Activated CD4-positive, alpha-beta T cell treated with anti-CD3 and anti-CD28 coated beads, Interleukin-2, amount 10 ng/mL, durations not matched to agents 24 days and 14 days (primary cell): ENCODE measurements at places on chromosomes 16 and 17. TPM values are rescaled to one million over a fixed set of nuclear protein-coding genes. Genes with fewer than 3 reads are reported as not detected.
A peak's percentile ranks its signal among the peaks of the same experiment; 100 is the strongest.

DNA sequence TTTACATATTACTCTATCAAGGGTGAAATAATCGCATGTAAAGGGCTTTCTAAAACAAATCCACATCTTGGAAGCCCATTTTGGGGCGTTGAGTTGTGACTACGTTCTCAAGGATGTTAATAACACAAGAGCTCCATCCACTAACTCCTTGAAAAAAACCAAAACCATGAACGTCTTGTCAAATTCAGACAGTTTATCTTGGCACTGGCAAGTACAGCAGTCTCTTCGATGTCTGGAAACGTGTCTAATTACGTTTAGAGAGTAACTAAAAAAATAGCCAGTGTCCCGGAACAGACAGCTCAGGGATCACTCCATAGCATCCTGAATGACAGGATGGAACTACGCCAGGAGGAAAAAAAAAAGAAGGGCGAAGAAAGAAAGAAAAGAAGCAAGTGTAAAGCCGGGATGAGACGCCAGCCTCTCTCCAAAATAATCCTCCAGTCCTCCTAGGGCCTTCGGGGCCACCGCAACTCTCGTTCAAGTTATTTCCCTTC is 954 bp downstream of the MYO1D start:
- DNase-seq: no peak

GRCh38 chr17:66725956-66726355 is 109.0 kb upstream of the CACNG5 start:
- DNase-seq: no peak

DNA sequence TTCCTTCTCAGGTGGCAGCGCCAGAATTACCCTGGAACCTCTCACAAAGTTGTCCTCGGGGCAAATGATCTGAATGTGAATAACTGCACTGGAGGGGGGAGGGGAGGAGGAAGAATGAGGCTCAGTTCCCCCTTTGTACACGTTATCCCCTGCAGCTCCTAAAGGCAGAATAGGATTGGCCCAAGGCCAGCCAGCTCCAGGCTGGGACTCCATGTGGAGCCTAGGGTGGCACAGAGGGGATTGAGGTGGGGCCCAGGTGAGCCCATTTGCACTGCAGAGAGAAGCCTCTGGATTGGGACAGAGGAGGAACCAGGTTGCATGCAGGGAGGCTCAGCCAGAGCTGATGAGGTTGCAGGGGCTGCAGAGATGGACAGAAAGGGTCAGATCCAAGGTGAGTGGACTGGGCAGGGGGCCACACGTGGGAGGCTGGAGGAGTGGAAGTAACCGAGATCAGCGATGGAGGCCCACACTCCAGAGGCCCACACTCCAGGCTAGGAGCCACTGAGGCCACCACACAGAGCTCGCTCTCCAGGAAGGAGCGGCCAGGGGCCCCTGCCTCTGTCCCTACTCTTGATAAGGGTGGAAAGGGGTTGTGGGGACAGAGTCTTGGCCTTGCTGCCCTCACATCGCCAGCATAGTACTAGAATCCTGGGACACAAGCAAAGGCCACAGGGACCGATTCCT is 78.6 kb downstream of the RBFOX3 start:
- no peak for DNase-seq

- no peak for DNase-seq
Observed at GRCh38 chr17:65102788-65103187, 34.4 kb upstream of the RGS9 start.

DNA sequence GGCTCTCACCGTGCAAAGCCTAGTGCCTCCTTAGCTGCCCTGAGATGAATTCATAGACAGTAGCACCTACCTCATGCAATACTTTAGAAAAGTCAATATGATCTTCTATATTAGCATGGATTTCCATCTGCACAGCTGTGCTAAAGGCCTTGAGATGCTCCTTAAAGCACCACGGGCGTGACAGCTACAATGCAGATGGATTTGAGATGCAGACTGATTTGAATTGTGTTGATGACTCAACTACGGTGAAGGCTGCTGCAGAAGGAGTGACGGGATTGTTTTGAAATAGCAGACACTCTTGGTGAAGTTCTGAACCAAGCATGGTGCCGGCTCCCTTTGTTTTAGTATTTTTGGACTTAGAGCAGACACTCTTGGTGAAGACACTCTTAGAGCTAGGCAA is 88.2 kb downstream of the SPECC1 start:
- no peak for DNase-seq

DNA sequence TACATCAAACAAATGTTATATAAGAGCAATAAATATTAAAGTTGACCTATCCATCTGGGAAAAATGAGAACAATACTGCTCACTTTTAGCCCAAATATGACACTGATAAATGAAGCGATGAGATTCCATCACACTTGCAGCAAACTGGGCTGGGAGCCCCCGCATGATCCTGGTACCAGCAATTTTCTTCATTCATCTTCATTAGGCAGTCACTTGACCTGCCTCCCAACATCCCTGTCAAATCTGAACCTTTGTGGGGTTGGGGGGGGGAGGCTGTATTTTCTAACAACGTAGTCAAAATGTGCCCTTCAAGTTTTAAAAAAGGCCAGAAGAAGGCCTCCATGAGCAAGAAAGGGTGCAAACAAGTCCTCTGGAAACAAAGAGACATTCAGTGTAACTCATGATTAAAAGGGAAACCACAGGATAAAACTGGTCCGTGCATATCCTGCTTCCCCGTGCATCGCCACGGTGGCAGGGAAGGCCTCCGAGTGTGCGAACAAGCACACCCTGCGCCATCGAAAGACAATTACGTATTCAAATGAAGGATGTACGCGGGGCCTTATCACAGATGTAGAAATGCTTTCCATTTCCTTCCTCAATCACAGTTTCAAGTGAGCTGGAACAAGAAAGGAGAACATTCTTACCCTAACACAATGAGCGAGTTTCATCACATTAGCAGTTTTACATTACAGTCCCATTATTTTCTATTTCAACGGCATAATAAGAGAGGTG is 48.4 kb downstream of the TOX3 start:
- no peak for DNase-seq

DNA sequence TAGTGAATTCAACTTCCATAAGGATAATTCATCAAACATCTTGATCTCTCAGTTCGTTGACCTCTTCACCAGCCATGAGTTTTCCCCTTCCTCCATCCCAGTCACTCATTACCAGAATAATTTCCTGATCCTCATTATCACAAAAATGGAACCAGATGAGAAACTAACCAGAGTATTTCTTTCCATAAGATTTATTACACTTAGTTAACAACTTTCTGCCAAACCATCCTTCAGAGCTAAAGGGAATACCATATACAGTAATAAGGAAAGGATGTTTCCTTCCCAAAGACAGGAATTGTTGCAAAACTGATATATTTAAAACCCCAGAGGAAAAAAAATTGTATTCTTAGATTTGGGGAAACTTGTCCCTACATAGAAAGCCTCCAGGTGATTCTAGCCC is 8.6 kb downstream of the KRTAP29-1 start:
- no peak for DNase-seq

DNA sequence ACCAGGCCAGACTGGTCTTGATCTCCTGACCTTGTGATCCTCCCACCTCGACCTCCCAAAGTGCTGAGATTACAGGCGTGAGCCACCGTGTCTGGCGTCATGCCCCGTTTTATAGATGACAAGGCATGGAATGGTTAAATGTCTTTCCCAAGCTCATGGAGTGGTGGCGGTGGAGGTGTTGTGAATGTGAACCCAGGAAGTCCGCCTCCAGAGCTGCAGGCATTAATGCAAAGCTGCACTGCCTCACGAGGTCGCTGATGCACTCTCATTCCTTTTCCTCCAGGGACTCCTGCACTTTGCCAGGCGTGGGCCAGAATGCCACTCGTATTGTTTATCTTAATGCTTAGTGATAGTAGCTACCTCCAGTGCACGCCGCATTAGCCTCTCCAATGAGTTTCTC is 149.6 kb downstream of the WWOX start:
- no peak for DNase-seq

DNA sequence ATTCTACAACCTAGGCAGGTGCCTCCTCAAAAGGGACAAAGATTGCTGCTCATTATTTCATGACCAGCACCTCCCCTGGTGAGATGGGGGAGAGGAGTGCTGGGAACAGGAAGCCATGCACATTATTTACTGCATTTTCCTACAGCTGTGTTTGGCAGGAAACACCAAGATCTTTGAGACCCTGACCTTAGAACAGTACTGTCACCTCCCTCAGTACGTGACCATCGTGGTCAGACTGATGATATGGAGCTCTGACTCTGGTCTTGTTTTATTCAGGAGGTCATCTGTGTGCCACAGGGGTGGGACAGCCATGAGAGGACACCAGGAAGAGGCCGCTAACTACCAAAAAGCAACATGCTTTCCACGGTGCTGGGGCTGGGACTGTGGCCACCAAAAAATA is 37.4 kb downstream of the USP22 start:
- DNase-seq: no peak

- DNase-seq: peak; percentile 64
Observed at GRCh38 chr16:68116256-68116867, 31.2 kb downstream of the NFATC3 start.

DNA sequence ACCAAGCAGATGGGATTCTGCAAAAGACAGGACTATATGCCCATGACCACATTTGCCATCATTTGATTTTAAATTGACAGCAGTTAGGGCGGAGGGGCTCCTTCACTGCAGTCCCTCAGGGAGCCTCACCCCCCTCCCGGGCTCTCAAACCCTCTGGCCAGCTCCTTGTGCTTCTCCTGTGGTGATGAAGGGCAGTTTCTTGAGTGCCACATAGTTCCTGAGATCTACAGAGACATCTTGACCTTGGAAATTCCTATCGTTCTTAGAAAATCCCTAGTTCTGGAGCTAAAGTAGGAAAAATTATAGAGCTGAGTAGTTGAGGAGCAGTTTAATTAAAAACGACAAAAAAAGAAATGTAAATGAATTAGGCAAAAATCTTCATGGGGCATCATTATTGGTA is 231.5 kb downstream of the CCDC182 start:
- no peak for DNase-seq

DNA sequence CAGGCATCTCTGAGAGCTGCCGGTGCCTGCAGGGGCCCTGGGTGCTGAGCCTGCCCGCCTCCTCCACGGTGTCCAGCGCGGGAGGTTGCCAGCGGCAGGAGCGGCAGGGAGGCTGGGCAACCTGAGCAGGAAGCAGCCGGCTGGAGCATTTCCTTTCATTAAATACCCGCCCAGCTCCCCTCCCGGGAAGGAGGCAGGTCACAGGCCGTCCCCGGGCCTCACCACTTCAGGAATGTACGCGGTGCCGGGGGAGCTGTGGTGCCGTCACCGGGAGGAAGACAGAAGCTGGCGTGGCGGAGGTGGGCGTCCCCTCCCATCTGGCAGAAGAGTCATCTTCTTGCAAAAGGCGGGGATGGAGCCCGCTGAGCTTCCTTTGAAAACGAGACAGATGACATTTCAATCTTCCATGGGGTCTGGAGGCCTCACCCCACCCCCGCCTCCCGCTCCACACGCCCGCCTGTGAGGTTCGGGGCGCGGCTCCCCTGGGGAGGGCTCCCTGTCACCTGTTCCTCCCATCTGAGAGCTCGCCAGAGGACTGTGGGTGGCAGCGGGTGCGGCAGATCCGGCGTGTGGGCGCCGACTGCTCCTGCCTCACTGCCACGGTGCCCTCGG is 16.0 kb downstream of the SOX8 start:
- DNase-seq: peak; percentile 76

- DNase-seq: no peak
Observed at GRCh38 chr17:3903881-3904290, 11.0 kb upstream of the CAMKK1 start.

- no peak for DNase-seq
Observed at GRCh38 chr17:49779156-49779738, 9.2 kb upstream of the KAT7 start.

- DNase-seq: no peak
Observed at GRCh38 chr16:88865310-88865709, 1.1 kb downstream of the PABPN1L start.

- DNase-seq: no peak
Observed at GRCh38 chr17:60914078-60914477, 236.4 kb downstream of the BCAS3 start.

DNA sequence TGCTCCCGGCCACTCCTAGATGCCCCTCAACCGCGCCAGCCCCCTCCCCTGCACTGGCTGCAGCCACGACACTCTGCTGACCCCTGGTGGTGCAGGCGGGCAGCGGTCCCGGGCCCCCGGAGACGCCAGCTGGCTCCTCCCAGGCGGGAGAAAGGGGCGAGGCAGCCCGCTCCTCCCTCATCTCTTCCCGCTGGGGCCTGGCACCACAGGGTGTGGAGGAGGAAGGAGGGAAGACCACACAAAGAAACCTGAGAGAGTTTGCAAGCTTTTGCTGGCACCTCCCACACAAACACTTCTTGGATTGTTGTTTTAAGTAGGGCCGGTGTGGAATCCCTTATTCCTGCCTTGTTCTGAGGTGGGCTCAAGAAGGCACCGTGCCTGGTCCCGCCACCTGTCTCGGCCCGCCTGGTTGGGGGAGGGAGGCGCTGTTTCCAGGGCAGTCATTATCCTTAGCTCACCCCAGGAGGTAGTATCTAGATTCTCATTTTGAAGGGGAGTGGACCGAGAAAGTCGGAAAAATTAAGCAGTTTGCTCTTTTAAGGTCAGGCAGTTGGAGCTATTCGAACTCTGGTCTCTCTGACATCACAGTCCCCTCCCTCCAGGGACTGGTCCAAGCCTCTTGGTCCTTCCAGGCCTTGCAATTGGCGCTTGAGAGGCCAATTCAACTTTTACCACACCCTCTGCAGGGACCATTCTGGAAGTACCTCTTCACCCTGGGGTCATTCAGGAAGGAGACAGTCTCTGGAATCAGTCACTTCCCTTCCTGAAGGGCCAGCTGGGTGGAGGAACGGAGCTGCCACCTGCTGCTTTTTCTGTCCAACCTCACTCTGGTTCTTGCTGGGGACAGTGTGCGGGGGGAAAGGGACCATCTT is 959 bp upstream of the ANKRD13B start:
- peak; percentile 95 for DNase-seq

GRCh38 chr17:81890447-81891302 is 711 bp downstream of the ALYREF start:
- peak; percentile 80 for DNase-seq

The NPTX1 gene
- total RNA-seq: 30.4 and 31.6 TPM in 2 replicates

The CMTM4 gene
- 3.5 and 5.0 TPM in 2 replicates for total RNA-seq

The SMYD4 gene
- total RNA-seq: 27.1 and 30.7 TPM in 2 replicates

The C17orf50 gene
- not detected in 2 replicates for total RNA-seq

The TBL3 gene
- 81.4 and 87.5 TPM in 2 replicates for total RNA-seq

The SERPINF2 gene
- 0.12 and 0.16 TPM in 2 replicates for total RNA-seq

The SPNS3 gene
- 1.3 and 1.9 TPM in 2 replicates for total RNA-seq

The CD300E gene
- total RNA-seq: not detected in 2 replicates
